NCI-H345 (cell line): ENCODE measurements at places on chromosomes 6 and 20.

DNA sequence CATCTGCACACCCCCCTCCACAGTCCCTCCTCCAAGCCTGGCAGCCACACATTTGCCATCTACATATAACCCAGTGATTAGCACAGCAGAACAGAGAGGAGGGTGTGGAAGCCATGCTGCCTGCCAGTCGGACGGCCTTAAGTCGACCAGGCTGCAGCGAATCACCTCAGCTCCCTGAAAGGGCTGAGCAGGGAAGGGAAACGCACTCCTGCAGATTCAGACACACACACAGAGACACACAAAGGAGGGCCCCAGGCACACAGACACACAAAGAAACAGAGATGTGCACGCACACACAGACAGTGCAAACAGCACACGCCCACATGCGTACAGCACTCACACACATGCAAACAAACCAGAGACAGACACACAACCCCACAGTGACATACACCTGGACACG, 11.2 kb upstream of the SIRPA start:
- no peak for DNase-seq

DNA sequence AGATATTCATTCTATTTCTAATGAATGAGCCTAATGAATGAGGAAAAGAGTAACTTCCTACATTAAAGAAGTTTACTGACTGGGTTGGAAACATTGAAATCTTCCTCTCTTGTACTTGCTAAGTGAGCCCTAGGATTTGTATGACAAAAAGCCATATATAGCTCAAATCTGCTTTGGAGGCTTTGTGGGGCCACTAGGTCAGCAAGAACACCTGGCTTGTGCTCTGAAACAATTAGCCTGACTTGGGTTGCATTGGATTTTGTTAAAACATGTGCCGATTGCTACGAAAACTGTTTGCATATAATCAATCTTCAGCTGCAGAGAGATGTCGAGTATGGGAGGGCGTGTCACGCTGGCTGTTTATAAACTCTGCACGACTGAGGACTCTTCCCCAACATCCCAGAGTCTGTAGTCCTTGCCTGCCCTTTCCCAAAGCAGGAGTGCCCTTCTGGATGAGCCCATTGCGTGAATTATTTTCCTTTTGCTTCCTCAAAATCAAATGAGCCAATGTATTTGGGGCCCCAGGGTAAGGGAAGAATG, 684.8 kb downstream of the DHX35 start:
- DNase-seq: no peak

GRCh38 chr6:149895833-149896271, 2.1 kb downstream of the RAET1E start:
- DNase-seq: peak; percentile 90

DNA sequence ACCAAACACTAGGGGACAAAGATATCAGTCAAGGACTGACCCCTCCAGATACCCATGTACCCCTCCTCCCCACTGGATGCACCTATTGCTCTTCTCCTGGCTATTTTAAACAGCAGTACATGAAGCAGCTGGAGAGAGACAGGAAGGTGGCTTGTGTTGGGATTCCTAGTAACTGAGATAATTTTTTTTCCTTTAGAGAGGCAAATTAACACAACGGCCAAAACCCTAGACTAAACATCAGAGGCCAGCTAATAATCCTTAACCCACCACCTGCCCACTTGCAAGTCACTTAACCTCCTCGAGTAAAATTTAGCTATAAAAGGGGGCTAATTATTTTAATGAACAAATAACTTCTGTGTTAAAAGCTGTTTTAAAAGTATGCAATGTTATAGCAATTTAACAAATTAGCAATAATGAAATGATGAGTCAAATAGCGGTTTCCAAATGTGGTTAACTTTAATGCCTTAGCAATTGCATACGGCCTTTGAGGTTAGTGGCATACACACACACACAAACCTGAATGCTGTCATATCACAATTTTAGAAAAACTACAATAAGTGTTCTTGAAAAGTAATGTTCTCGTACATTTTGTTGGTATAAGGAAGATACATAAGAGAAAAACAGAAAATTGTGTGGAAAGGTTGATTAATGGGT, 151.7 kb downstream of the FRK start:
- no peak for DNase-seq

DNA sequence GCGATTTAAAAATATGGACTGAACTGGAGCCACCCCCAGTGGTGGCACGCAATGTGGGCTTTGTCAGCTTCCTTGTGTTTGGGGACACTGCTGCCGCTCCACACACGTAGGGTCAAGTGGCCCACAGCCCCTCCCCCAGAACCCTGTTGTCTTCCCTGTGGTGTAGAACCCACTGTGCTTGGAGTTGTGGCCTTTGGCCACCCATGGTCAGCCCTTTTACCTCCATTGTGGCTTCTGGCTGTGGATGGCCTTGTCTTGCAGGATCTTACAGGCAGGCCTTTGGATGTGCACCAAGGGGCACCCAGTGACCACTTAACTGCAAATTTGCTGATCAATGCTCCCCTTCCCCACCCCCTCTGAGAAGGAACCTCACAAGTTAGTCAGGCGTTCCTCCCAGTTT, 2.0 kb upstream of the LEMD2 start:
- no peak for DNase-seq

DNA sequence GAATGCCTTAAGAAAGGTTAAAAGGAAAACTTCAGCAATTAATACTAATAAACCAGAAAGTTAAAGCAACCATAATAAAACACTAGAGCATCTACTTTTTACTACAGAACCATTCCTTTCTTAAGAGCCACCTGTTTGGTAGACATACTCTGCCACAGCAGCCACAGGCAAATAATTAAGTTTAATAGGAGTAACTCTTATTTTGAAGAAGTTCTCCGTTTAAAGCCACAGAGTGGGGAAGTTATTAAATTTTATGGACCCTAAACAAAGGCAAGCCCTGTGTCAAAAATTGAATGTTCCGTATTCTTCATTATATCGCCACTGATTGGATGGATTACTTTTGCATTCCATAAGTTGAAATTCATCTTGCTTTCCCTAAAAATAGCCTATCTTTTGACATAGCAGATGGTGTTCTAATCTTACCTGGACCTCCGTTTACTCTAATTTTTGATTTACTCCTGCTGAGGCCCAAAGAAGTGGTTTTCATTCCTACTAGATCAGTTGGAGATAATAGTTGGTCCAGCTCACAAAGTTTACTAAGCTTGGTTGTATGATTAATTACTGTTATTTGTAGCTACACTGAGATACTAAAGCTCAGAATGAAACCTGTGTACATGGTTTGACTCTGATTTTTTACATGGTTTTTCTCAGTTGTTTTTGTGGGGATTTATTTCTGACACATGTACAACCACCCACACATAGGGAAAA, 140.4 kb upstream of the SUPT3H start:
- no peak for DNase-seq

DNA sequence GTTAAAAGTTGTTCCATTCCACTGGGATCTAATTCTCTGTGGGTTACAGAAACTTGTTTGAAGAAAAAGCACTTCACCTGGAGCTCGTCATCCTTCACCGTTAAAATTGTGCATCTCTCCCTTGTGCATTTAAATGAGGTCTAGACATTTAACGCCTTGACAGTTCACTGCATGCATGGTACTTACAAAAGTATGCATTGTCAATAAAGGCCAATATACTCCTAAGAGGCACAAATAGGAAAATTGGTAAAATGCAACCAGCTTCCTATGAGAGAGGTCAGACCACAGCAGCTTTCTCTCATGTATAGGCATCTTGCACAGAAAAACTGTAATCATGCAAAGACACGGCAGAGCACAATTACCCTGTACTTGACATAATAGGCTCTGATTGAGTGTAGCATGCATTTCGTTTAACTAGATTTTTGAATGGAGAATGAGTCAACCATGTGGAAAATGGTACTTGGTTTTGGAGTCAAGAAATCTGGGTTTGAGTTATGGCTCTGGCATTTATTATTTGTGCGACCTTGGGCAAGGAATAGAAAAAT, 378.5 kb downstream of the RFPL4B start:
- no peak for DNase-seq

DNA sequence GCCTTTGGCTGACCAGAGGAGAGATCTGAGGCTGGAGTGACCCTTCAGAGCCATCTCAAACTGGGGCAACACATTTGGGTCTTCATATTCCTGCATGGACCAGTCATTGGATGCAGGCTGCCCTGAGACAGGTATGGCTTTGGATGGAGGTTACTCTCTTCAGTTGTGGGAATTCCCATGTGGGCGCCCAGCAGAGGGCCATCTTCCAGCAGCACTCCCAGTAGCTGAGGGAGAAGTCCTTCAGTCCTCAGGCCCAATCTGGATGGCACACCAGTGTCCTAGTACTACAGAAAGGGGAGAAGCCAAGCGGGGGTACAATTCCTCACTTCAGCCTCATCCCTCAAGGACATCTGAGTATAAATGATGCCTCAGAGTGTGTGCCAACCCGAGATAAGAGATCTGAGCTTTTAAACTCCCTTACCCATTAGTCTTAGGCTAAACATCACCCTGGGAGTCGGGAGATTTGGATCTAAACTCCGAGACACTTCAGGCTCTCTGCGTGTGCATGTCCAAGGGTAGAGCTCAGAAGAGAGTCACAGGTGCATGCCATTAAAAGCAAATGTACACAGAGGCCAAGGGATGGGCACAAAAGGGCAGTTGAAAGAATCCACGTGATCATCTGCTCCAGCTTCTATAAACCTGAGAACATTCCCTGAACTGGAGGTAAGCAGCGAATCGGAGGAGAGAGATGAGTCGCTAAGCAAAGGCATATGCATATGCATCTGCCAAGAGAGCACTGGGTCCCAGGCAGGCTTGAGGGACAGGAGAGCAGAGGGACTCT, 204.6 kb downstream of the CD83 start:
- DNase-seq: no peak

GRCh38 chr20:58076405-58076804, 152.0 kb downstream of the ANKRD60 start:
- DNase-seq: no peak

DNA sequence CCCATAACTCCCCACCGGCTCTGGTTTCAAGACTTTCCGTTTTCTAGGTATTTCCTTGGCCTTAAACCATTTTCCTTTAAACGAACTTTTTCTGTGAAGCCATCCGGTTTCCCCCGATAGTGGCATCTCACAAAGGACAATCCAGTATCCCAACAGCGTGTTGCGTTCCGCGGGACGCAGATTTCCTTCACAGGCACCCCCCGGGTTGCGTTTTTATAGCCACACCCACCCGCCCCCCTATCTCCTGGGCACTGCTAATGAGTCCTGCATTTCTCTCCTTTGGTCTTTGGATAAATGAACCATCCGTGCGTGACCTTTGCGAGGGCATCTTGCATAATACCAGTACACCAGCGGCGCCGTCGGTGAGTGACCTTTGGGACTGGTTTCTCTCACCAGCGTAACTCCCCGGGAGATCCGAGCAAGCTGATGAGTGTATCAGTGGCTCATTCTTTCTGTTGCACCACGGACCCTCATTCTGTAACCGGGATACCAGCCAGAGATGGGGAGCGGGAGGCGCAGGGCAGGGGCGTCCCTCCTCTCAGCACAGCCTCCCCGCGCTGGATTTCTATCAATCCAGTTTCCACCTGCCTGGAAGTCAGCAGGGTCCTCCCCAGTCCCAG, 586 bp upstream of the NQO2 start:
- DNase-seq: peak; percentile 22

DNA sequence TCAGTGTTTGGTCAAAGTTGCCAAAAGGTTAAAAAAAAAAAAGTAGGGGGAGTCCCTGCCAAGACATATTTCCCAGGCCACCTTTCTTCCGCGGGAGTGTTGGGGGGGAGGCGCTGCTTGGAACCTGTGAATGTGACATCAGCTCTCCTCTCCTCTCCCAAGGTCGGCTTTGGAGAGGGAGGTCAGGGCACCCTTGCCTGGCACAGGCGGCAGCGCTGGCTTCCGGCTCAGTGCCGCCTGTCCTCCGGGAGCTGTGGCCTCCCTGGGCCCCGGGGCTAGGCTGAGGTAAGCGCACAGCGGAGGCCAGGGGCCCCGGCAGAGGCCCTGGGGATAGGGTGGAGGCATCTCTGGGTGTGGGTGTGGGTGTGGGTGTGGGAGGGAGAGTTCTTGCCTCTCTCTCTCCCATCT, 1.9 kb upstream of the EDN1 start:
- DNase-seq: no peak

GRCh38 chr6:63732336-63732735, 96.7 kb downstream of the PHF3 start:
- DNase-seq: no peak

- DNase-seq: no peak
Observed at GRCh38 chr6:162026843-162027242, 700.7 kb downstream of the PRKN start.

DNA sequence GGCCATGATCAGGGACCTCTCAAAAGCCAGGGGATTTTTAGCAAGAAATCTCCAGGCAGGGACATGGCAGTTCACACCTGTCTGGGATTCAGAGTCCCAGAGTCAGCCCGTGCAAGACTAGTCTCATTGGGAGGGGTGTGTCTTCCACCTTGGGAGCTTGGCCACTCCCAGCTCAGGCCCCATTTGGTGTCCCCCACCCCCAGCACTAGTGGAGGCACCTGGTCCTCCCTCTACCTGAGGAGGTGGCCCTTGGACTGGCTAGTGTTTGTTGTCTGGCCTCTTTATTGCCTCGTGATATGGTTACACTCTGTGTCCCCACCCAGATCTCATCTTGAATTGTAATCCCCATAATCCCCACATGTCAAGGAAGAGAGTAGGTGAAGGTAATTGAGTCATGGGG, 140.8 kb upstream of the PHACTR3 start:
- no peak for DNase-seq

GRCh38 chr6:16758163-16758975, 2.9 kb downstream of the ATXN1 start:
- no peak for DNase-seq

DNA sequence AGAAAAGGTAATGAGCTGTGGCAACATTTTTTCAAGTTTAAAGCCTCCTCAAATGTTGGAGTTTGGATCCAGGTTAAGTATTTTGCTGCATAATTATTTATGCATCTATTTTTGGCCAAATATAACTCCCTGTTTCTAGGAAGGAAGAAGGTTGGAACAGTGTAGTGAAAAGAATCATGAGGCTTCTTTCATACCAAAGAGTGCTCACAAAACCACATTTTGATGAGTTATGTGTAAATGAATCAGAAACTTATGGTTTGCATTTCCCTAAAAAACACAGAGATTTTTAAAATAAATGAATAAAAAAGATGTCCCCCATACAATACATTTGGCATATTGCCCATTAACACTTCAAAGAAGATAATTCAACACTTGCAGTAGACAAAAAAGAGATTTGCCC, 246.9 kb upstream of the PRDM1 start:
- no peak for DNase-seq

DNA sequence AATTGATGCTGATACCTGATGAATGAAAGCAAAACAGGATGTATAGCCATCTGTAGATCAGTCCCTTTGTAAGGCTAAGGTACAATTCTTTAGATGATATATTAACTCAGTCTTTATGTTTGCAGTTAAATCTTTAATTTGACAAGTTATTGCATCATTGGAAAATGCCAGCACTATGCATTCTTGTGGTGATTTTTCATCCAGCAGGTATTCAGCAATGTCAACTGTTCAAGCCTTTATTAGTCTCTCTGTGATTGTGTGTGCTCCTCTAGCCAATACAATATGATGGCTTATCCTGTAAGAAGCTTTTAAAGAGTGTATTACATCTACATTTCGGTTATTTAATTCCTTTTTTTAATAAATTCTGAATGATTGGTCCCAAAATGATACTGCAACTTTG, 34.3 kb downstream of the HLA-DMB start:
- DNase-seq: no peak

- no peak for DNase-seq
Observed at GRCh38 chr6:80767808-80768207, 661.3 kb downstream of the BCKDHB start.

- no peak for DNase-seq
Observed at GRCh38 chr6:129685662-129686031, 24.3 kb downstream of the ARHGAP18 start.

- peak; percentile 4 for DNase-seq
Observed at GRCh38 chr6:26363882-26364701, 906 bp upstream of the BTN3A2 start.

- DNase-seq: no peak
Observed at GRCh38 chr20:5531318-5532081, 214.7 kb upstream of the PROKR2 start.
